ENCODE measurements at places on chromosomes 12 and 14.

DNA sequence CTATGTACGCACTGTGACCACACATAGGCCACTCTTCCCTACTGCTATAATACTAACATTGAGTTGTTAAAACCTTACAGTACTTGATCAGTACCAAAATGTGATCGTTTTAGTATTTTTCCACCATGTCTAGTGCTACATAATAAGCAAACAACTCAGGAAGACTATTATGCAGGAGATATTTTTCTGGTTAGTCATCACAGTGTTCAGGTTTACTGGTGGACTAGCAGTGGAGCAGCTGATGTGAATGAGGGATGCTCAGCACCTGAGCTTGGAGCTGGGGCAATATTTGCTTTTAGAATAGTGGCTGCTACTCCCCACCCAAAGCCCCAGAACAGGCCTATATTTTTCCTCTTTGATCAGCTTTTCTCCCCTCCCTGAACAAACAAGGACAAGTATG is 513.1 kb downstream of the KCNH5 start:
- DNase-seq = no peak

GRCh38 chr14:69863083-69863482 is 16.1 kb upstream of the SMOC1 start:
- no peak for DNase-seq

- DNase-seq = no peak
These were observed 3.1 kb downstream of the RDH16 start for GRCh38 chr12:56954057-56954957.

- DNase-seq = no peak
These were observed 9.3 kb upstream of the ITGA5 start for GRCh38 chr12:54428050-54429013.

DNA sequence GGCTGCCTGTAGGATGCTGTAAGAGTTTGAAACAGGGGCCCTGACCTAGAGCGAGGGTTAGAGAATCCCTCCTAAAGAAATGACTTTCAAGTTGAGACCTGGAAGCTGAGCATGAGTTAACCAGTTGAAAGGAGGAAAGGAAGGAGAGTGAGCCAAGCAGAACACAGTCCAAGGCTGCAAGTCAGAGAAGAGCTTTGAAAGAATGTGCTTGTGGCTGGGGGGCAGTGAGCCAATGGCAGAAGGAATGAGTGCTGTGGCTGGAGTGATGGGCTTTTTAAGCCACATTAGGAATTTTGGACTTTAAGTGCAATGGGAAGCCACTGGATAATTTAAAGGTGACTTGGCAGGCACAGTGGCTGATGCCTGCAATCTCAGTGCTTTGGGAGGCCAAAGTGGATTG is 18.1 kb downstream of the CDKN1B start:
- peak; percentile 51 for DNase-seq

- DNase-seq = no peak
These were observed 123.5 kb upstream of the TRHDE start for GRCh38 chr12:72148709-72149108.
